ENCODE measurements at places on chromosomes 3 and 15.

DNA sequence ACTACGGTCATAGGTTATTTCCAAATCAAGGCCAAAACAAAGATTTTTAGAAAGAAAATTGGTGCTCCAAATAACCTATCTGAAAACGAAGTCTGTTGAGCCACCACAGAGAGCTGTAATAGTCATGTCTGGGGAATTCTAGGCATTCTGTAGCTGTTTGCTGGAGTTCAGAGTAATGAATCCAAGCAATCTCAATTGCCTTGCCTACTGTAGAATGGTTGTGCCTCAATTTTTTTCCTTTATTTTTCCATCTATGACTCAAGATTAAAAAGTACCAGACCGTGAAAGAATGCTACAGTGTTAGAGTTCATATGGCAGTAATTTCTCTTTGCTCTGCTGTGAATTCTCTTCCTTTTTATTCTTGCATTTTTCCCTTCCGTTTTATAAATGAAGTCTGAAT is 1007.2 kb upstream of the ALCAM start:
- no peak for DNase-seq

DNA sequence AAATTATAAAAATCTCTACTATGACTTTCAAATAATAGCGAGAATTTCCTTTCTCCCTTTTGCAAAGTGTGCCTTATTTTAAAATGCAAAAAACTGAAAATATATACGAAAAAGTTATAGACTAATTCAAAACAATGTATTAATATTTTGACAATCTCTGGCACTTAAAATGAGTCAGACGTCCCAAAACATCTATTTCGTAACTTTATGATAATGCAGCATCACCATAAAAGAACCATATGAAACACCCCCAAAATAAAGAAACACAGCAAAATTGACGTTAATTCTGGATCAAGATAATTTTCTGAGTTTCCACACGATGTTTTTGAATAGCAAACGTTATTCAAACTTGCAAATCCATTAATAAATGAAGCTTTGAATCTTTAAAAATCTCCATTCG is 1.0 kb downstream of the COPS2 start:
- no peak for DNase-seq

DNA sequence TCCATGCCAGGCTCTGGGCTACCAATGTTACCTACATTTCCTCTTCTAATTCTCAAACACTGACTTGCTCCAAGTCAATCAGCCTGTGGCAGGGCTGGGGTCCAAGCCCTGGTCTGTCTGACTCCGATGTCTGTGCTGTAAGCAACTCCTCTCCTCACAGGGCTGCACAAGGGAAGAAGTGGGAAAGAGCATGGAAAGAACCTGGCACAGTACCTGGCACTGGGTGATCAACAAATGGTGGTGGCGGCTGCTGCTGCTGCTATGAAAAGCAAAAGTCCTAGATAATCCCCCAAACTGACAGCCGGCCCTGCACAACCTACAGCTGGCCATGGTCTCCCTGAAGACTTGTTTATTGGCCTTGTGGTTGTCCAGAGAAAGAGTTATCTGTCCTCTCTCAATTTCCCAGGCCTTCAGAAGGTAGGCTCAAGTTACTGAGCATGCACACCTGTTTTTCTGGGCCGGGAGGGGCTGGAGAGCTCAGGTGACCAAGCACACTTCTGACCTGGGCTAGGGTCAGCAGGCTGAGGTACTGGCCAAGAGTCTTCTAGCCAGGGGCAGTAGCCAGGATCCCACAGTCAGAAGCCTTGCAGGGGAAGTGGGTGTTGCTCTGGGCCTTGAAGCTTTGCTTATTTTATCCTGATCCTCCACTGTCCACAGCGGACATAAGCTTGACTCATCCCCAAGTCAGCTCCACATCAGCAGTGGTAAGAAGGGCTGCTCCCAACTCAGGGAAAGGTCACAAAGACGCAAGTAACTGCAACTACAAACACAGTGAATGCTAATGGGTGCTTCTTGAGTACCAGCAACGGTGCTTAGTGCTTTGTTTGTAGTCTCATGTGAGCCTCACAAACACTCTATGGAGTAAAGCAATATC is 35.3 kb upstream of the KY start:
- no peak for DNase-seq

- DNase-seq: no peak
These were observed 60.2 kb downstream of the FBLN2 start for GRCh38 chr3:13608969-13609725.

DNA sequence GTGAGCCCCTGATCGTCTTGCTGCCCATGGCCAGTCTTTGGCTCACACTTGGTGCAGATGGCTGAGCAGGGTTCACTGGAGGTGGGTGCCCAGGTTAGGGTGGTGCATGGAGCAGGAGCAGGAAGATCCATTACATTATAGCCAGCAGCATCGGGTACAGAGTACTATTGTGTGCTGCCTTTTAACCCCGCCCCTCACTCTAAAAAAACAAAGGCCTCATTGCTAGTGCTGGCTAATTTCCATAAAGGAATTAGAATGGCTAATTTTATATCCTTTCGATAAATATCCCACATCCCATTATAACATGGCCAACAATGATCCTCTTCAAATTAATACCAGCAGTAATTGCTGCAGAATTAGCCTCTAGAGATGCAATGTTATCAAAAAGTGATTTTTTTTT is 45.8 kb upstream of the PPP4R2 start:
- DNase-seq: peak; percentile 68

GRCh38 chr3:40333416-40333815 is 23.9 kb downstream of the EIF1B start:
- DNase-seq: no peak

- DNase-seq: no peak
These were observed 153.8 kb upstream of the RAP2B start for GRCh38 chr3:153008226-153008625.

GRCh38 chr3:13016083-13016720 is 57.0 kb downstream of the IQSEC1 start:
- DNase-seq: peak; percentile 58

DNA sequence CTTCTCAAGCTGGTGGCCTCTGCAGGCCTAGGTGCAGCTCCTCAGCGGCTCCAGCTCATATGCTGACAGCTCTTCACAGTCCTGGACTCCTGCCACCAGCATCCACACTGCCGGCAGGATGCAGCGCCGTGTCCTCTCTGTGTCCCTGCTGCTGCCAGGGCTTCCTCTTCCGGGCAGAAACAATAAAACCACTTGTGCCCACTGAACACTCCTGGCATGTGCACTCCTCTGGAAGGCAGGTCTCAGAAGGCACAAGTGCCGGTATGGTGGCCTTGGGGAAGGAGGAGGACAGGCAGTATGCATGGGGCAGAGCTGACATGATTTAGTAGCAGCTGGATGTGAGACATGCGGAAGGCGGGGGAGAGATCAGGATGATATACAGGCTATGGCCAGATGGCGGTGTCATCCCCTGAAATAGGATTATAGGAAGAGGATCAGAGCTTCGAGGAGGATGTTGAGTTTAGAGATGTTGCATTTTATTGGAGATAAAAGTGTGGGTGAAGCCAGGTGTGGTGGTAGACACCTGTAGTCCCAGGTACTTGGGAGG is 7.5 kb upstream of the MAN2A2 start:
- DNase-seq: peak; percentile 88

GRCh38 chr15:81784751-81785150 is 261.1 kb downstream of the MEX3B start:
- DNase-seq: no peak

- DNase-seq: no peak
These were observed 103.7 kb upstream of the AADACL2 start for GRCh38 chr3:151630035-151630434.

DNA sequence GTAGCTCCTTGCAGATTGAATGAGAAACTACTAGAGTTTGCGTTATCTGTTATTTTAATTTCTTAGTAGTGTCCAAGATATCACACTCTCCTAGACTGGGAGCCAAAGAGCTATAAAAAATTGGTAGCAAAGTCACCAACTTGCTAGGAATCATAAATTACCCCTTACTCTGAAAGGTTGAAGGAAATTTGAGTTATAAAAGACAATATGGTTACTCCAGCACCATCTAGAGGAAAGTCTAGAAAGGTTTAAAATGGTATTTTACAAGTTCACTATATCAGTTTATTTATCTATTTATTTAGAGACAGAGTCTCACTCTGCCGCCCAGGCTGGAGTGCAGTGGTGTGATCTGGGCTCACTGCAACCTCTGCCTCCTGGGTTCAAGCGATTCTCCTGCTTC is 121.6 kb downstream of the RBPMS2 start:
- DNase-seq: no peak

DNA sequence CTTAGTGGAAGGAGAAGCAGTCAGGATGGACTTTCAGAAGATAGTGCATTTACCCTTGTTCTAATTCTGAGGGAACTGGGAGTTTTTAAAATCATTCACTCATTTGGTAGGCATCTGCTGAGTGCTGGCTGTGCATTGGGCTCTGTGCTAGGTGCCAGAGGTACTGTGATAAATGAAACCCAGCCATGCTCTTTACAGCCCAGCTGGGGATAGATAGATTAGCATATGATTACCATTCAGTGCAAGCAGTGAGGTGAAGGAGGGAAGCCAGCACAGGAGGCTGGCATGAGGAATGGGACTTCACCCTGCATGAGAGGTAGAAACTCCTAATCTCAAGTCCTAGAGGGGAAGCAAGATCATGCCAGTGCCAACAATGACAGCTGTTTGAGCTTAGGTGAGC is 361.9 kb upstream of the TRIM42 start:
- DNase-seq: no peak

- DNase-seq: peak; percentile 86
These were observed 103.6 kb downstream of the APBA2 start for GRCh38 chr15:28989239-28989830.

GRCh38 chr15:70200511-70201424 is 103.1 kb upstream of the TLE3 start:
- DNase-seq: peak; percentile 46

- DNase-seq: no peak
These were observed 71.4 kb upstream of the PCSK6 start for GRCh38 chr15:101560722-101561583.

GRCh38 chr3:101925564-101925963 is 76.2 kb downstream of the NFKBIZ start:
- DNase-seq: no peak

GRCh38 chr3:171113716-171114115 is 87.2 kb upstream of the SLC2A2 start:
- no peak for DNase-seq

GRCh38 chr15:41921167-41921566 is 27.3 kb upstream of the SPTBN5 start:
- DNase-seq: no peak

GRCh38 chr15:72227192-72227586 is 3.8 kb downstream of the PKM start:
- no peak for DNase-seq

DNA sequence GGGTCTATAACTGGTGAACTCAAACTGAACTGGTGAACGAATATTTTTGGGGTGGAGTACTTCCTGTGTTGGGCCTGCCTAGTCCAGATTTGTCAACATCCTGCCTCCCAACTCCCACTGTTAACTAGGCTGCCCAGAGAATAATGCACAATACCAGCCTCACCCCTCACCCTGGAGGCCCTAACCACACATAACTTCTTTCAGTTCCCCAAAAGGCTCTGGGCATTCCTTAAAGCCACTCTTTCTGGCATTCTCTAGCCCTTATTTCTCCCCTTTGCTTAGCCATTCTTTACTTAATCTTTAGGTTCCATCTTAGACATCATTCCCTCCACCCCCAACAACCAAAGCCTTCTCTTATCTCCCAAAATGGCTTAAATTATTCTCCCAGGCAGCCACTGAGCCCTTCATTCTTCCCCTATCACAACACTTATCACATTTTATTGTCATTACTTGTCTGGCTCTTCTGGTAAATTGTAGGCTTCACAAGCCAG is 9.1 kb upstream of the SEC11A start:
- DNase-seq: peak; percentile 53

- no peak for DNase-seq
These were observed 108.7 kb downstream of the SLMAP start for GRCh38 chr3:57864853-57865252.

DNA sequence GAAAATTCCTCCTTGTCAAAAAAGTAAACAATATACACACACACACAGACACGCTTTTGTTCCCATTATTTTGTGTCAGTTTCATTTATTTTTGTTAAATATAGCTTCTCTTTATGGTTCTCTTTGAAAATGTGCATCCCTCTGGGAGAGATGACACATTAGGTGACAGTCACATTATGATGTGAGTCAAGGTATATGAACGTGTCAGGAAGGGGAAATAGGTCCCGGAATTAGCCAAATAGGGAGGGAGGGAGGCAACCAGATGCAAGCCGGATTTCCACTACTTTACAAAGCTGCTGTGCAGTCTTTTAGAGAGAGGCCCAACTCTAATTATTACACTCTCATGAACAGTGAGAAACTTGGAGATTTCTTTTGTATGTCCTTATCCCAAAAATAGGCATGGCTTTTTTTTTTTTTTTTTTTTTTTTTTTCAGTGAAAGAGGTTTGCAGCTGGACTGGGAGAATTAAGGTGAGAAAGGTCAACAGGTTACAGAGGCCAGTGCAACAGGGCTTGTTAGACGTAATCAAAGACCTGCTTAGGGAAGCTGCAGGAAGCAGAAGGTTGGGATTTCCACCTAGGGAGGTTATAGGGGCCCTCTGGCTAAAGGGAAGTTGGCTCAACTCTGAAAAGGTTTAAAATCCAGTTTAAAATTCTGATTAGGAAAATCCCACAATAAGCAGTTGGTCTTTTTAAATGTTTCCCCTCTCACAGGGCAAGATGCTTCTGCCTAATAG is 240.5 kb upstream of the UBE2E1 start:
- DNase-seq: no peak

- DNase-seq: no peak
These were observed 261.2 kb upstream of the LRRFIP2 start for GRCh38 chr3:37435572-37435971.

DNA sequence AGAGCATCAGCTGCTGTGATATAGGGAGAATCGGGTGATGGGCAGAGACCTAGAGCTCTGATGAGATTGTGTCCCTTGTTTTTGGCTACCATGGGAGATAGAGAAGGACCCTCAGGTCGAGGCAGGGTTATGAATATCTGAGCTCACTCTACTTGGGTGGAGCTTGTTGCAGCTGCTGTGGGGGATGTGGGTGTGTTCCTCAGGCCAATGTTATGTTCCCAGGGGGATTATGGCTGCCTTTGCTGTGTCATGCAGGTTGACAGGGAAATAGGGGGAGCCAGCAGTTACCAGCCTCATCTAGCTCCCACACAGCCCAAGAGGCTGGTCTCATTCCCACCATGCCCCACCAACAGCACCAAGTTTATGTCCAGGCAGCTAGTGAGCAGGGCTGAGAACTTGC is 131.5 kb downstream of the TRIM42 start:
- DNase-seq: no peak

- DNase-seq: no peak
These were observed 42.1 kb upstream of the HES1 start for GRCh38 chr3:194093842-194094241.

DNA sequence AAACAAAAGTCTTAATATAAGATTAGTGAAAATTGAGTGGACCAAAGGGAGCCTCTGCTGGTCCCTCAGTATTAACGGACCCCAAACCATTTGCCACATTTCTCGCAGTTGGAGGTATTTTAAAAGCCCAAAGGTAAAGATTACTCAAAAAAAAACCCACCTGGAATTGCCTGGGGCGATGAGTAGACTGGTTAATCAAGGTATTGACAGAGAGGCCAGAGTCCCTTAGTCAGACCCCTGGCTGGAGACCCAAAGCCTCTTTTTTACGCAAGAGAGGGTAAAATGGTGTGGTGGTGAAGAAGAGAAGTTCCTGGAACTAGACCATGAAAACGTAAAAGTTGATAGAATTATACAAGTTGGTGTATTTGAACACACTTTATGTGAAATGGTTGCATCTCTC is 137.2 kb downstream of the IMPG2 start:
- no peak for DNase-seq
